ENCODE measurements at places on chromosomes 3 and 15.

- no peak for DNase-seq
Observed at GRCh38 chr3:157394411-157394810, 42.2 kb upstream of the PTX3 start.

DNA sequence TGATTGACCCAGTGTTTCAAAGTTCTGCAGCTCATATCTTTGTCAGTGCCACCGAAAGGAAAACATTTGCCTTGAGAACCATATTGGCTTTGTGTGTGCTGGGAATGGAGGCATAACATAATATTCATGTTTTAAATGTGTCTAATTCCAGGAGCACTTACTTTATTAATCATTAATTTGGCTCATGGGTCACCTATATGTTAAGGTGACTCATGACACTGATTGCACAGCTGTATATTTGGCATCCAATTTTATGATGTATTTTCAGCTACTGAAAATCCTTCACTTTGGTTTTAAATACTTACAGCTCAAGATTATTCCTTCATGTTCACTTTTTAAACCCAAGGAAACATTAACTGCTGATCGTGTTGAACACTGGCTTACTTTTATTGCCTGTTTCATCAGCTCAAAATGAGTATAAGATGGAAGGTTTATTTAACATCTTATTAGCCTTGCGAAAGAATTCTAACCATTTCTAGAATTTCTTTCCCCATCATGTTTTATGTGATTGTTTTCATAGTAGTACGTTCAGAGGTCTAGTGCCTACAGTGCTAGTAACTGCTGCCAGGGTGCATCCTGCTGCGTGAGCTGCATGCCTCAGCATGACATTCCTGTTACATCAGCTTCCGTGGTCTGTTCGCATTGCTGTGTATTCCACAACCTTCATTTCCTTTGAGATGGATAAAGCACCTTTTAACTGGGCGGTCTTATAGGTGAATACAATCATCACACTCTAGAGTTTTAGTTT is 63.7 kb downstream of the LRCH3 start:
- peak; percentile 54 for DNase-seq

GRCh38 chr3:185175370-185175987 is 22.6 kb upstream of the C3orf70 start:
- no peak for DNase-seq

- DNase-seq = no peak
Observed at GRCh38 chr15:46710401-46710960, 1006.8 kb upstream of the SEMA6D start.

DNA sequence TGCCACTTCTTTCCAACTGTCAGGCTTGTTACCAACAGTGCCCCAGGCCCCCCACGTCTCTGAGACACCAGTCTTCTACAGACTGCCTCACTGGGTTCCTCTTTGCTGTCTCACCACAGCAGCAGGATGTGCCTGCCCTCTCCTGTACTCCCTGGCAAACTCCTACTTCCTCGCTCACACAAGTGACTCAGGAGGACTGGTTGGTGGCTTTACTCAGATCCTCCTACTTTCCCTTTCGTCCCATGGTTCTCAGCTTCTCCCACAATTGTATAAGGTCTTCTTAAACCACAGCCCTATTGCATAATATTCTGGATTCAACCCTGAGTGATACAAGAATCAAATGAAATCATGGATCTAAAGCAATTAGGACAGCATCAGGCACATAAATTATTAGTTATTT is 246.6 kb upstream of the PROK2 start:
- DNase-seq = no peak

DNA sequence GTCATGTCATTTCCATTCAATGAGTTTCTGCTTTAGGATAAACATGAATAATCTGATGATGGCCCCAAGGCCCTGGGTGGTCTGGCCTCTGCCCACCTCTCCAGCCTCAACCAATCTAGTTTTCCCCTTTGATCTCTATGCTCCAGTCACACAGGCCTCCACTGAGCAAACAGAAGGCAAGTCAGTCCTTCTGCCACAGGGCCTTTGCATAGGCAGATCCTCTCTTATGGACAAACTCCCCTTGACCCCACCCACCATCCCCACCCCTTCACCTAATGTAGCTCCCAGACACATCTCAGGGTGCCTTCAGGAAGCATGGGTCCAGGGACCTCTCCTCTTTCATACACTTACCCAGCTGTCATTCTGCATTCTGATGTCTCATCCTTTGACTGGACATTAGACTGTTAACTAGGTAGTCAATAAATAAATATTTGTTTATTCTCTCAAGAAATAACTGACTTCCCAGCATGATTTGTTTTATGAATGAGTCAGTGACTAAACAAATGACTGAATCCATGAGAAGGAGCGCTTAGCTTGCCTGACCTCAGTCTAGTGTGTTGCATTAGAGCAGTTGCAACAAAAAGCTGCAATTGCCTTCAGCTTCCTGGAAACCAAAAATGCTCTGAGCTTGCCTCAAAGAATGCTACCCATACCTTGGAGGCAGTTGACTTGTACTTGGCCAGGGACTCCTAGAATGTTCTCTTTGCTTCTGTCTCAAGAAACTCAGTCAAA is 386.6 kb upstream of the WNT5A start:
- DNase-seq = no peak

DNA sequence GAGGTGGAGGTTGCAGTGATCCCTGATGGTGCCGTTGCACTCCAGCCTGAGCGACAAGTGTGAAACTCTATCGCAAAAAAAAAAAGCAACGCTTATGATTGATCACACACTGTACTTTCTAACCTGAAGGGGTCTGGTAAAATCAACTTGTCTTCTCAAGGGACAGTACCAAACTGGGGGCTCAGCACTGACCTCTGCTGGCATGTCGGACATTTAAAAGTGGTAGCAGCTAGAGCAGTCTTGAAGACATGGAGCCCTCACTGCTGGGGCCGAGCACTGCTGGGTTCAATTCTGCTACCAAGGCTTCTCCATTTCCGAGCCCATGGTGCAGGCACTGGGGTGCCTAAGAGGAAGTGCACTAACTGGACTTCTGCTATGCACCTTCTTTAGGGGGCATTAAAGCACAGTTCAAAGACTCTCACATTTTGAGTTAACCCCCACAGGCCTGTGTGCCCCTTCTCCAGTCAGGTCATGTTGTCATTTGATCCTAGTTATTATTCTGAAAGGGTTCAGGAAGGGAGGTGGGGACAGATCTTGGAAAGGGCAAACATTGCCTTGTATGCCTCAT is 26.4 kb upstream of the LAMP3 start:
- DNase-seq = no peak

- DNase-seq = peak; percentile 37
Observed at GRCh38 chr3:129003578-129004112, 2.5 kb downstream of the EFCC1 start.

DNA sequence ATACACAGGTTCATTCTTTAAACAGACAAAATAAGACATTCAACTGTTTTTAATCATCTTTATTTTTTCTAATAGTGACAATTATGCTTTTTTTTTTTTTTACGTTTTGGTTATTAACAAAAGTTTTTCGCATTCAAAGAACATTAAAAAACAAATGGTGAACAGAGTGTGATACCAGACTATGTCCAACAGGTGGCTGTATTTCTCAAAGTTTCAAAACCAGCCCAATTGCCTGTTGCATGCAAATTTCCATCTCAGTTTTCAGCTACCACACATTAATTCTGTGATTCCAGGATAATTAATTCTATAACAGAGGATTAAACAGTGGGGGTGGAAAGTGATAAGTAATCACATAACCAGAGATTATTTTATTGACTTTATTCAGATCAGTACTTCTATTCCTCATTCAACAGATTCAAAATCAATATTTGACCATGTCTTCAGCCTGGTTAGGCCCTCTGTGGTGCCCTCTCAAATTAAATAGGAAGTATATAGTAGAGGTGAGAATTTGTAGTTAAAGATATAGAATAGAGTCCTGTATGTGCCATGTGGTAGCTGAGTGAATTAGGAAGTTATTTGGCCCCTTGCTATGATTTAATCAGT is 122.2 kb upstream of the DCBLD2 start:
- no peak for DNase-seq

DNA sequence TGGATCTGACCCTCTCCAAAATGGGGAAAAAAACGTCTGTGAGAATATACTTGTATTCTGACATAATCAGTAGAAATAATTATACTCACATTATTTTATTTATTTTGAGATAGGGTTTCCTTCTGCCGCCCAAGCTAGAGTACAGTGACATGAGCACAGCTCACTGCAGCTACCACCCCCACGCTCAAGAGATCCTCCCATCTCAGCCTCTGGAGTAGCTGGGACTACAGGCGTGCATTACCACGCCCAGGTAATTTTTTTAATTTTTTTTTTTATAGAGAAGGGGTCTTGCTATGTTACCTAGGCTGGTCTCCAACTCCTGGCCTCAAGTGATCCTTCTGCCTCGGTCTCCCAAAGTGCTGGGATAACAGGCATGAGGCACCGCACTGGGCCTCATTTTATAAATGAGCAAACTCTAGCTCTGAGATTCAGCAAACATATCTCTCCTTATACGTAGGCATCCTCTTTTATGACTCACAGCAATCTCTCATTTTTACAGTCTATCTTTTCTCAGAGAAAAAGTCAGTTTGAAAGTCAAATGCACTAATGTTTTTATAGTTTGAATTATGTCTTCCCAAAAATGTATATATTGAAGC is 989 bp upstream of the VGLL3 start:
- DNase-seq = no peak

DNA sequence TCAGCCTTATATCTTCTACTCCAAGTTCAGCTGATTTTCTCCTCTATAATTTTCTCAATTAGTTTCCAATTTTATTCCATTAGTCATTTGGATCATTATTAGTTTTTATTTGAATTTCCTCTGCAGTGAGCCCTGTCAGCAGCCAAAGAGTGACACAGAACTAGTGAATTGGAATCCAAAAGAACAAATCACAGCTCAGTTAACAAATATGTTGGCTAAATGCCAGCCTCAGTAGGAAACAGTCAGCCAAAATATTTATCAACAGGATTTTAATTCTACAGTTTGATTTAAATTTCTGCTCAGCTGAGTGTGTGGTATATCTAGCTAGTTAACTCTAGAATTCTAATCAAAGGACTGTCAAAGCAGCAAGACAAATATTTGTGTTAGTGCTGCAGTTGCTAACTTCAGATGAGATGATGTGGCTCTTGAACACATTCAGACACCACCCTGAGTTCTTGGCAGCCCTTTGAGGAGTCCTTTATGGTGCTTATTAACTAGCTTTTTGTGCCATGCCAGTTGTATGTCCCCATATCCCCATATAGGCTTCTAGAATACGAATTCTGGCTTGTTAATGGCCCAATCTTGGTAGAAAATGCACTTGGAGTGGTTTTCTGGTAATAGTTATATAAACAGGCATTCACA is 194.5 kb downstream of the CPNE4 start:
- DNase-seq = no peak

DNA sequence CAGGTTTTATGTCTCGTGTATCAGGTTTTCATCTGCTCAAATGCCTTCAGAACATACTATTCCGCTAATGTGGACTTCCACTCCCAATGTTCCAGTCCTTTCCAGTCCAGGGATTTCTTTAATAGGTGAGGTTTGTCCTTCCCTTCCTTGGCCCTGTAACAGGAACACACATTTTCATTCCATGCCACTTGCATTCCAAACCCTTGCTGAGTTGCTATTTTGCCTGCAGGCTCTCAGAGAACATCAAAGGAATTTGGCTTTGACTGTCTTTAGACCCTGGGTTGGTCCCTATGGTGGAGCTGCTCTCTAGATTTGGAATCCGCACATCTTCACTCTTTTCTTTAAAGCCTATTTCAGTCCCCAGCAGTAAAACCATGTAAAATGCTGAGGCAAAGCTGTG is 12.3 kb upstream of the ALCAM start:
- no peak for DNase-seq

GRCh38 chr3:14428087-14429033 is 26.0 kb downstream of the SLC6A6 start:
- no peak for DNase-seq

GRCh38 chr15:70060214-70060992 is 37.3 kb downstream of the TLE3 start:
- DNase-seq = no peak

DNA sequence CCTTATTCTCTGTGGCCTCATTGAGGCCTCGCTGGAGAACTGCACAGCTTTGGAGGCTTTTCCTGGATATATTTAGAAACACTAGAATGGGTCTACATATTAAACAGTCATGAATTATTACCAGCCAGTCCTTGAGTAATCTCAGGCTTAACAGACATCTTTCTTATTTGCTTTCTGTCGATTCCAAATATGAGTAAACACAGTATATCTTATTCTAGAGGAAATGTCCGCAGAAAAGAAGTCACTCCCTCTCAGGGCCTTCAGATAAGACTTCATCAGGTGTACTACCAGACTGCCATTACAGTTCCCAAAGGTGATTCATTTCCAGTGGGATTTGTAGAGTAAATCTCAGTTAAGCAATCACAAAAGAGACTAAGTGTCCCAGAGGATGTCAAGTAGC is 310.7 kb downstream of the RBMS3 start:
- no peak for DNase-seq

GRCh38 chr3:50373146-50374051 is 14.1 kb upstream of the TMEM115 start:
- DNase-seq = no peak

DNA sequence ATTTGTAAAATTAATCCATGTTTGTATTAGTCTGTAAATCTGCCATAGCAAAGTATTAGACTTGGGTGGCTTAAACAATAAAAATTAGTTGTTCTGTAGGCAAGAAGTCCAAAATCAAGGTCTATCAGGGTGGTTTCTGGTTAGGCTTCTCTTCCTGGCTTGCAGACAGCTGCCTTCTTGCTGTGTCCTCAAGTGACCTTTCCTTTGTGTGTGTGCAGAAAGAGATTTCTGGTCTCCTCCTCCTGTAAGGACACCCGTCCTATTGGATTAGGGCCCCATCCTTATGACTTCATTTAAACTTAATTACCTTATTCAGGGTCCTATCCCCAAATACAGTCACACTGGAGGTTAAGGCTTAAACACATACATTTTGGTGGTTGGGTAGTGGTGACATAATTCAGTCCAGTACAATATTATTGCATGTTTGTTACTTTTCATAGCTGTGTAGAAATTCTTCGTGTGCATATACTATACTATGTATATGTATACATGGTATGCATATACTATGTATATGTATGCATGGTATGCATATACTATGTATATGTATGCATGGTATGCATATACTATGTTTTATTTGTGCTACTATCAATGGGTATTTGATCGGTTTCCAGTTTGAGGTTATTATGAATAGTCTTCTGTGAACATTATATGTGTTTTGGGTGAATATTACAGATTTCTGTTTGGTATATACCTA is 57.9 kb upstream of the RNU6-1 start:
- DNase-seq = no peak

DNA sequence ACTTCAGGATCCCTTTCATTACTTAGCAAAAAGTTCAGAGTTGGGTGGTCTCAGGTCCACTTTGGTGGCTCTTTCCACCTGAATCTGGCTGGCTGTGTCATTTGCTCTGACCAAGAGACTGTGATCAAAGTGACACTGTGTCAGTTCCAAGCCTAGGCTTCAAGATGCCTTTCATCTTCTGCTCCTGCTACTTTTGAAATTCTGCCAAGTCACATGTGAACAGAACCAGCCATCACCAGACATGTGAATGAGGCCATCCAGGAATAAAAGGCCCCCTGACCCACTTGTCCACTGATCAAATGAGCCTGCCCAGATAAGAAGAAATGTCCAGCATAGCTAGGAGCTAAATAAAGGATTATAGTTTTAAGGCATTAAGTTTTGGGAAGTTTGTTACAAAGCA is 132.2 kb downstream of the OSBPL10 start:
- DNase-seq = no peak

GRCh38 chr3:68974711-68975110 is 38.8 kb downstream of the EOGT start:
- no peak for DNase-seq

GRCh38 chr3:167163580-167163979 is 216.5 kb downstream of the ZBBX start:
- DNase-seq = no peak

Data from prostate gland (tissue), 2 donors.